ENCODE measurements at places on chromosomes 4 and X.

DNA sequence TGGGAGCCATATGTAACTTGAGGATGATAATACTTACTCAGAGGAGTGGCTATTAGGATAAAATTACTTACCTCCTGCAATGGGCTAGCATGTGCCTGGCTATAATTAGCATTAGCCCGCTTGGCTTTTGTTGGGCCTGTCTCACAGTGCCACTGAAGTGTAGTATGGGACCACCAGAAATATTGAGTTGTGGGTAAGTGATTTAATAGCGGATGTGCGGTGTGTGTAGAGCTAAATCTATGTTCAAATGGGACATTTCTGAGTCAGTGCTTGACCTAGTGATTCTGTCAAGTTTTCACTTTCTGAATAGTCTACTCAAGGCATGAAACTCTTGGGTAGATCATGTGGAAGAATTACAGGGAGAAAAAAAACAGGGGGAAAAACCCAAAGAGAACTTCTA, 3.5 kb upstream of the CLNK start:
- peak; percentile 37 for DNase-seq

DNA sequence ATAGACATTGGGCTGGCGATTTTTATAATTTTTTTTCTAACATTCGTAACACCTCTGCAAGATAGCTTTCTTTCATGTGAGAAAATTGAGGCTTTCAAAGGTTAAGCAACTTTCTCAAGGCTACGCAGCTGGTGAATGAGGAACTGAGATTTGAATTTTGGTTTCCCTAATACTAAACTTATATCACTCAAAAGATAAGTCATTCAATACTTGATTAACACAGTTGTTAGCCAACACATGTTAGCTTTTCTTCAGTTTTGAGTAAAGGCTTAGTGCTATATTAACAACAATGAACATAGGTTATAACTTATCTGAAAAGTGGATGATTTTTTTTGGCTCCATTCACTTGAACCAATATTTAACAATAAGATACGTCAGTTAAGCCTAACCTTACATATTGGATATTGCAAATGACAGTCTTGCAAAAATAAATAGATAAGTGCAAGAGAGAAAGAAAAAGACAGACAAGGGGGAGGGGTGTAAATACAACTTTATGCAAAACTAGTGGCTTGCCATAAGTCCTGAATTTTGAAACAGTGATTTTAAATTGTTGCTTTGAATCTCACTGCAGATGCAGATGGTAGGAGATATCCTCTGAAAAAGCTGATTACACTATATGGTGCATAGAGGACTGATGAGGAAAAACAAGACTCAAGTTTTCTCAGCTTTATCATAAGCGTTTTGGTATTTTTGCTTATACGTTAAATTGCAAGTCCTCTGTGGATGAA, 11.1 kb upstream of the GPM6A start:
- peak; percentile 27 for DNase-seq

- DNase-seq, result no peak
Observed at GRCh38 chr4:95545546-95545945, 3.2 kb downstream of the UNC5C start.

GRCh38 chr4:98482503-98482846, 175.9 kb downstream of the TSPAN5 start:
- no peak for DNase-seq

DNA sequence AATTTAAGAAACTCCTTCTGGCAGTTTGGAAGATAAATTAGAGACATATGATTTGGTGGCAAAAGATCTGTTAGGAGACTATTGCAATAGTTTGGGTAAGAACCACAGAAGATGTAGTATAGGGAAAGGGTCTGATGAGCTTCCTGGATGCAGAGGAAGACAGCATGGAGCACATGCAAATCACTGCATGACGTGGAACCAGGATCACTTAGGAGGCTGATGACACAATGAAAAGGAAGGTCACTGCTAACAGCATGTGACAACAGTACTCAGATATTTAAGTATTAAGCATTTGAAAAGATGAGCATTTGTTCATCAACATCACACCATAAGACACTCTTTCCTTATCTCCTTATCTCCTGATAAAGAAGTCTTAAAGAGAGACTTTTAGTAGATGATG, 167.8 kb upstream of the LDB2 start:
- DNase-seq, result no peak

DNA sequence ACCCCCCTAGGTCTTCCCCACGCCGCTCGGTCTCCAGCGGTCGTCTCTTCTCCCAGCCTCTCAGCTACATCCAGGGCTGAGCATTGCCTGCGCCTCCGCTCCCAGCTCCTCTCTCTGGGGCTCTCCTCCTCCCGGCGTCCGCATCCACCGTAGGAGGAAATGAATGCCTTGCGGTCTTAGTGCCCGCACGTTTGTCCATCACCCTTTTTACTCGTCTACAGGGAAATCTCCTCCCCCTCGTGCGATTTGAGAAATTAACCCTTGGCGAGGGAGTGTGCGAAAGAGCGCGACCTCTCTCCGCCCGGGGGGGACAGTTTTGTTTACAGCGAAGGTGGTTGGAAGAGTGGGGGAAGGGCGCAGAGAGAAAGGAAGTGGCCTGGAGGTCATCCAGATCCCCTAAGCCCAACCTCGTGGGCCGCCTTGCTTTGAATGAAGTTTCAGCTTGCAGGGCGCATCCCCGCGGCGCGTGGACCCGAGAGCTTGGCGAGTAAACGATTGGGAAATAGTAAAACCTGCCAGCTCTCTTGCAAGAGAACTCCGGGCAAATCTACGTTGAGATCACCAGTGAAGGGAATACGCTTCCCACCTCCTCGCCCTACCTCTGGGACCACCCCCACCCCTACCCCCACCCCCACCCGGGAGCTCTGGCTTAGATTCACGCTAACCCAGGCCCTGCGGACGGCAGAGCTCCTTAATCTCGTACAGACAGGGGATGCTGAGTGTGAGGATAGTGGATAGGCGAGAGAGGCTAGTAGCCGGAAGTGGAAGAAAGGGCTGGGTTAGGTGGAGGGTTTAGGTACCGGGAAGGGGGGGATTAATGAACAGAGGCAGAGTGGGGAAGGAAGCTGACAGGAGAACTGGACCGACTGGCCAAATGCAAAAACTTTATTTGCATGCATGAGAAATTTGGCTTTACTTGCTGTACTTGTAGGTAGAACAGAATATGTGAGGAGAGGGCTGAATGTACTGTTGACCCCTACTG, at the start of gene ELOVL6:
ELOVL6 (minus strand) TSS at position 181 of the 982 bp plus-strand sequence. CDS start 280 bp downstream, outside the sequence.
- peak; percentile 59 for DNase-seq

DNA sequence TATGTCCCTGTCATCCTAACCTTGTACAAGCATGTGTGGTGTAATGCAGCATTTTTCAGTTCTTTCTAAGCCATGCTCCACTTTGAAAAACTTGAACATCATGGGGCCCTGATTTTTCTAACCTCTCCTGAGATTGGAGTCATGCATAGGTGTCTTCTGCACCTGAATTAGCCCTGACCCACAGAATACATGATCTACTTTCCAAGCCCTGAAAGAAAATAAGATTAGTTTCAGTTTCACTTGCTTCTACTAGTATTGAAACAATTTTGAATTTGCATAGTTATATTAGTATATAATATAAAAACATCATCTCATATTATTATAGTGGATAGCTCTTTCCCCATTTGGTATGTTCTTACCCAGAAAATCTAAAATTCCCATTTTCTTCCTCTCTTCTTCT, 178.2 kb downstream of the HS3ST1 start:
- DNase-seq, result no peak

- peak; percentile 58 for DNase-seq
Observed at GRCh38 chr4:77818073-77818601, 1.0 kb downstream of the CNOT6L start.

DNA sequence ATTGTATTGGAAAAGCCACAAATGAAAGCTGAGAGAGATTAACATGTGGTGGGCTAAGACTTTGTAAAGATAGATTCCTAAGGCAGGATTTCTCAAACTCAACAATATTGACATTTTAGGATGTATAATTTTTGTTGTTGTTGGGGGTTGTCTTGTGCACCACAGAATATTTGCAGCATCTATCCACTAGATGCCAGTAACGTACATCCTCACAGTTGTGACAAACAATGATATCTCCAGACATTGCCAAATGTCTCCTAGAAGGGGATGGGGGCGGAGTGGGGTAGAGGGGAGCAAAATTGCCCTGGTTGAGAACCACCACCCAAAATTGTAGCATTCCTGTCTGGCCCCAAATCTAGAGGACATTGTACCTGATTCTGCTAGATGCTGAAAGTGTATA, 14.7 kb upstream of the CBR4 start:
- DNase-seq, result peak; percentile 61

DNA sequence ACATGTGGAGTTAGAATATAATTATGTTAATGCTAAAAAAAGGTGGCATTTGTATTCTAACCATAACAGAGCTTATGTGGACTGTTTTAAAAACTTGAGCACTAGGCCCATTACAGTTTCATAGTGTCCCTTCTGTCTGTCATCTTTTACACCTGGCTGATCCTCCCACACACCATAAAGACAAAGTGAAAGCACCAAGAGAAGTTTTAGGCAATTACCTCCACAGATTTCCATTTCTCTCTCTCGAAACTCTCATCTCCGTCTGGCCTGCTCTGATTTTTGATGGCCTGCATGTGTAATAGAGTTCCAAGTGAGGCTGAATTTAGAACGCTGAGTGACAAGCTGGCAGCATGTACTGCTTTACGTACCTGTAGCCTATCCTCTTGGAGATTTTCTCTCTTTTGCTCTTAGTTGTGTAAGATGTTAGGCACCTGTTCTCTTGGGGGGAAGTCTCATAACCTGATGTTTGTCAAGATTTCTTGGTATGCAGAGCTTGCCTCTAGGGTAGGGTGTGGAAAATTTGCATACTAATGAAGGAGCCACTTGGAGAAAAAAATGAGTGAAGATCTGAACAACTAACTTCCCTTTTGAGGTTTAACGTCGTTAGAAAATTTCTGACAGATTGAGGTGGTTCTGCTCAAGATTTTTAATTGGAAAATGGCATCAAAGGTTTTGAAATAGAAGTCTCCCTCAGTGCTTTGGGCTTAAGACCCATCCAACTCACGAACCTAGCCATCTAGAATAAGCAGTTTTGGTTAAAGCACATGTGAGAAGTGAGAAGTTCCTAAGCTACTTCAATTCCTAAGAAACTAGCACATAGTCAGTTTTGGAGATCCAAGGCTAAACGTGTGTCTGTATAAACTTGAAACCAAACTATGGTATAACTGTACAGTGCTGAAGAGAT, 57.6 kb upstream of the RAP1GDS1 start:
- DNase-seq, result peak; percentile 57

- DNase-seq, result no peak
Observed at GRCh38 chrX:24148535-24149350, 786 bp upstream of the ZFX start.

DNA sequence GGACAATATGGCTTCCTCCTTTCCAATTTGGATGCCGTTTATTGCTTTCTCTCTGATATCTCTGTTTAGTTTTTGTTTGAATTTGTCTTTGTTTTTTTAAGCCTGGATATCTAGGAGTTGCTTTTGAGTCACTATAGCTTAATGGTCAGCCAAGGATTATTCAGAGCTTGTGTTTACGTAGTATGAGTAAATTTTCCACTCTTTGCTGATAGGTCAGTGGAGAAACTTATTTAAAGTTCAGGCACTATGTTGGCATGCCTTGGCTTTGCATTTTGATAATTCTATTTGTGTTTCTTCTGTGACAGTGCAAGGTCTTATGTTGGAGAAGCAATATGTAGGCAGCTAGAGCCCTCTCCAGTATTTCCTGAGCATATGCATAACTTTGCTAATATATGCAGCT, 315.2 kb downstream of the GRID2 start:
- DNase-seq, result no peak

DNA sequence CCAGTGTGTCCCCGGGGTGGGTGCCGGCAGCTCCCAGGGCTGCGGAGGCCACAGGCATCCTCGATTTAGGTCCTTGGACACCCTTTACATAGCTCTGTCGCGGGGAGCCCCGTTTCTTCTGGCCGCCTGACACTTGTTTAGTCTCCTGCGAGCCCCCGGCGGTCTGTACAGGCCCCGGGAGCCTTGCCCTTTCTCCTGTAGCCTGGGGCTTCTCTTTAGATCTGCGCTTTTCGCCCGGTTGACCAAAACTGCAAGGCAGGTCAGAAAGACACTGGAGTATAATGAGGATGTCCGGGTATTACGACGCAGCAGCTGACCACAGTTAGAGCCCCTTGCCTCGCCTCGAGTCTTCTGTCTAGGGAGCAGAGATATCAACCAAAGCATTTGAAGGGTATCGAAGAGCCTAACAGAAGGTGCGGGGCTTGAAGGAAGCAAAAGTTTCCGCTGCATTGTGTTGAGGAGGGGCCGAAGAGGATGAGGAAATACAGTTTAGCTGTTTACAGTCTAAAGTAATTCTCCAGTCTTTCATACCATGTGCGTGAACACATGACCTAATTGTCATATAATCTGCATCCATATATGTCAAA, 479 bp downstream of the BRCC3 start:
- no peak for DNase-seq

DNA sequence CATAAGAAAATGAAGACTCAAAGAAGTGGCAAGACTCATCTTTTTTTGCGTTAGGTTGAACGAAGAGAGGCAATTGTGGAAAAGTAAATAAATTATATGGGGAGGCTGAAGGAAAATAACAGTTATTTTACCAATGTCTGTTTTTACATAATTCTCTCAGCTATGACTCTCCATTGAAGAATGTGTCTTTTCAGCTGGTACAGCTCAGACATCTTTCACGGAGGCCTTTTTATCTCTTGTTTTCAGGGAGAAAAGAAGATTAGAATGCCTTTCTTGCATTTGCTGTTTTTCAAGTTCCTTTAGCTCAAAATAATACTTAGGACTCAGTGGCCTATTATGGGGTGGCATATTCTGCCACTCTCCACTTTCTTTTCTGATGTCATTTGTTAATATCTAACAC, 153.0 kb downstream of the ADAM29 start:
- DNase-seq, result no peak

DNA sequence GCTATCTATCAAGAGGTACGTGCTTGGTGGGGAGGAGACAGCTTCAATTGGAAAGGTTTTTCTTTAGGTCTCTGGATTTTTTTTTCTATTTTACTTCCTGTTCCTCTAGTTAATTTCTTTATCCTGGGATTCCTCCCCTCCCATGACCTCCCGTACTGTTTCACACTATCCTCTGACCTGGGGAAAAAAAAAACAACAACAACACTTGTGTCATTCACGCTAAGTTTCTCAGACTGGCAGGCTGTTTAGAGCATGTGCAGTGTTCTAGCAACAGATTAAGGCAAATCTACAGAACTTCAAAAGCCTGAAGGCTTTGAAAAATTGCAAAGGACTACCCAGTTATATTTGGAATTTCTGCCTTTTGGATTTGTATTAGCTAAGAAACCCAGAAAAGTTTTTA, 358.4 kb downstream of the ARHGAP24 start:
- DNase-seq, result no peak

DNA sequence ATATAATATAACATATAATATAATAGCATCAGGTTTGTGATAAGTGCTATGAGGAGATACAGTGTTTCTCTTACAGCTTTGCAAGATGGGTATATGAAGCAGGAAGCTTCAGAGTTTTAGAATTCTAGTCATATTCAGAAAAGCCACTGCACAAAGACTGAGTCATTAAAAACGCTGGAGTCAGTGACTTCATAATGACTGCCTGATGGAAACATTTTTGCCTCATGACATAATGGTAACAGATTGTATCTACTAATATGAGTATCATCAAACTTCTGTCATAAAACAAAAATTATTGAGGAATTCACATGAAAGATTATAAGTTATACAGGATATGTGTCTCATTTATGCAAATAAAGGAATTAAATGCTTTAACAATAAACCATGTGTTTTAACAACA, 46.8 kb downstream of the EPHA5 start:
- no peak for DNase-seq

Data from GM20000 (cell line).